ENCODE measurements at places on chromosomes 2 and 18.
A peak's percentile ranks its signal among the peaks of the same experiment; 100 is the strongest.

DNA sequence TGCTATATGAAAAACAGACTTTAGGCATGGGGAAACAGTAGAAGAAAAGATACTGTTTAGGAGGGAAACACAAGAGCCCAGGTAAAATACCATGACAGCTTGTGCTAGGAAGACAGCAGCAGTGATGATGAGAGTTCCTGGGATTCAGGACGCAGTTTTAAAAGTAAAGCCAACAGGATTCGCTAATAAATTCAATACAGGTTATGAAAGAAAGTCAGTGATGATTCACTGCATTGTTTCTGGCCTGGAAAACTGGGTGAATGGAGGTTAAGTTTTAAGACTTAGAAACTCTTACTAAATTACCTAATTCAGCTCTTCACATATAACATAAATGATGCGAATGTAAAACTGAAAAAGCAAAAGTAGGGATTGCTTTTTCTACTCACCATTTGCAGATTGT is 27.9 kb upstream of the RNU4ATAC start:
- no peak for DNase-seq

DNA sequence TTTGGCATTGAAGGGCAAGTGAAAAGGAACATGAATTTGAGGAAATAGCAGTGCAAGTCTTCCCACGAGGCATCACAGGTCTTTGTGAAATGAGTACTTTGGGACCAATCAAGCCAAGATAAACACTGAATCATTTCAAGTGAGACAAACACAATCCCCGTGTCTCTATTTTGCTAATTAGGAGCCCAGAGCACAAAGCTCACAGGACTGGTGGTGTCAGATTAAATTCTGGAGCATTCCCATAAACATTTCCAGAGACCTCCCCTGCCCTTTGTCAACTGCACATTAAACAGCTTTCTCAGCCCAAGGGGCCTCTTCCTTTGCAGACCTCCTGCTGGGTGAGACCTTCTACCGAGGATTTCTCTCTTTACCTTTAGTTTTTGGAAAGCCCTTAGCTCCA is 50.7 kb downstream of the DAPL1 start:
- DNase-seq: peak; percentile 28

DNA sequence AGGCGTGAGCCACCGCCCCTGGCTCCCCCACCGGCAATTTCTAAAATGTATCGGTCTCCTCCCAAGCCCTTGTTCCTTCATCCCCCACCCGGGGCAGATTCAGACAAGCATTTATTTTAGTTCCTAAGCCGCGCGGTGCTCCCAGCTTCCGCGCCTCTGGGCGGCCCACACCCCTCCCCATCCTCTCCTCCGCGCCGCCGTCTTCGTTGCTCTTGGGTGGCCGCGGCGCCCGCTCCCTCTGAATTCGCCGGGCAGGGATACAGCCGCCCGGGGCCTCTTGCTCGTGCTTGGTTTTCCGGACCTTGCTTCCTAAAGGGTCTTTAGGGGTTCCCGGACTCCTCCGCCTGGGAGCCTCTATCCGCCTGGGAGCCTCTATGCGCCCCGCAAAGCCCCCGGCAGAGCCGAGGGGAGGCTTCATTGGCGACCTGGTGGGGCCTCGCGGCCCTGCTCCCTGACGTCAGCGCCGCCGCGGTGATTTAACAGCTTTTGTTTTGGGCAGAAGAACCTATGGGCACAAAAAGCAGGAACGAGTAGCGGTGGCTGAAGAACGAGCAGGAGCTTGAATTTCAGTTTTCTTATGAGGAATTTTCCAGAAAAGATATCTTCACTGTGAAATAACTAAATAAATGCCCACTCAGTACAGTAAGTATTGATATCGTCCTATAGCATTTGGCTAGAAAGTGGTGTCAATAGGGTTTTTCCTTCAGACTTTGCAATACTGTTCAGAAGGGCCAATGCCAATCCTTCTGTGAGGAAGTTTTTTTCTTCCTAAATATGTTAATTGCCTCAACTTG is 37.3 kb downstream of the PRKRA start:
- no peak for DNase-seq

DNA sequence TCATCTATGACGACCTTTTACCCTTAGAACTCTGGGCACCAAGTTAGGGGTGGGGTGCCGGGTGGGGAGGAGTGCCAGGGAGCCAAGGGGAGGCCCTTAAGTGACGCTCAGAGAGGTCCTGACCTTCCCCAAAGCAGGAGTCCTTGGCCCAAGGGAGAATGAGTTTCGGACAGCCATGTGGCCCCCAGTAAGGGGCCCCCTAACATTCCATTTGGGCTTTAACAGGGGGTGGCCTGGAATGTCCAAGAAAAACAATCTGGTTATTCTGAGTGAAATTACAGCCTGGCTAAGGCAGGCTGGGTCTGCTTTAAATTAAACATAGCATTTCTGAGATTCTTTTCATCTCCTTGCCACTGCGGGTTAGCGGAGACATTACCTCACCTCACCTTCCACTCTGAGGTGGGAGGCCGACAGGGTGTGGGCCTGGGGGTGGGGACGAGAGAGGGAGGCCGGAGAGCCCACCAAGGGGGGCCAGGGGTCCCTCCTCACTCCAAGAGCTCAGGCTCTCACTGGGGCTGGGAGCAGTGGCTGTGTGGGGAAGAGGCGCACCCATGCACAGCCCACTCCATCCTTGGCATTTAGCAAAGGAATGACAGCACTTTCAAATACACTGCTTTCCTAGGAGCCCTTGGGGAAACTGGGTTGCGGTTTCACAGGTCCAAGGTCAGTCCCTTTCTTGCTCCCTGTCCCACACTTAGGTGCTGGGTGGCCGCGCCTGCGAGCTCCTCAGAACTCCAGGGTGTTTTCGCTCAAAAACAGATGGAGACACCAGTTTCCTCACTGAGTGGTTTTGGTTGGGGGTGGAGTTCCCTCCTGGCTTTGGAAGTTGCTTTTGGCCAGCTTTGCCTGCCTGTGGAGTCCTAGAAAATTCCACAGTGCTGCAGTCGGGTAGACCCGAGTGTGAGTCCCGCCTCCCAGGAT is 107.4 kb downstream of the POLR1A start:
- peak; percentile 69 for DNase-seq

GRCh38 chr2:156695595-156695994 is 259.4 kb downstream of the GPD2 start:
- DNase-seq: no peak

GRCh38 chr2:9752441-9753275 is 90.6 kb upstream of the TAF1B start:
- no peak for DNase-seq

- no peak for DNase-seq
These were observed 12.5 kb upstream of the INPP5D start for GRCh38 chr2:233047667-233048066.

DNA sequence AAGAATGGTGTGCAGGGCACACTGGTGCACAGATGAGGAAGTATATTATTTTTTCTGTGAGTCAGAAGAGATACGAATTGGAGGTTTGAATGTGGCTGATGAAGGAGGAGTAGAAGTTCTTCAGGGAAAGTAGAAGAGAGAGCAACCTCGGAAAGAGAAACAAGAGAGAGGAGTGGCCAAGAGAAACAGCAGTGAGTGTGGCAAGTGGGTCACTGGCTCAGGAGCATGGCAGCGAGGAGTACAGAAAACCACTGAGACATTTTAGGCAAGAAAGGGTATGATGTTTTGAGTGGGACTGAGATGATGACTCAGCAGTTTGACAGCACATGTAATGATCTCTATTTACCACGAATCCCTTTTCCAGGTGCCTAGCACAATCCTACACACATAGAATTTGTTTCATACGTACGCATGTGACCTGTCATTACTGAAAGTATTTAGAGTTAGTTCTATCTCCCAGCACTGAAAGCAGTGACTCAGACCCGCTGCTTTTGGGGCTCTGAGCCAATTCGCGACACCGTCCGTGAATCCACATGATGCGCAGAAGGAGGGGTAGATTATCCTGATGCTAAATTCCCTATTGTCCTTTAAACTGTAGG is 915.4 kb downstream of the DCDC2C start:
- DNase-seq: no peak

GRCh38 chr18:79571211-79572092 is 108.2 kb upstream of the CTDP1 start:
- DNase-seq: no peak

GRCh38 chr2:9547262-9547991 is 8.2 kb downstream of the ADAM17 start:
- DNase-seq: peak; percentile 49

DNA sequence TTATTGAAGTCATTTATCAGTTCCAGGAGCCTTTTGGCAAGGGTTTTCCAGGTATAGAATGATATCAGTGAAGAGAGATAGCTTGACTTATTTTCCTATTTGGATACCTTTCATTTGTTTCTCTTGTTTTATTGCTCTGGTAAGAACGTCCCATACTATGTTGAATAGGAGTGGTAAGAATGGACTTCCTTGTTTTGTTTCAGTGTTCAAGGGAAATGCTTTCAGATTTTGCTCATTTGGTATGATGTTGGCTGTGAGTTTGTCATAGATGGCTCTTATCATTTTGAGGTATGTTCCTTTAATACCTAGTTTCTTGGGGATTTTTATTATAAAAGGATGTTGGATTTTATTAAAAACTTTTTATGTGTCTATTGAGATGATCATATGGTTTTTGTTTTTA is 87.1 kb upstream of the EPAS1 start:
- DNase-seq: no peak

Data from GM04503 (cell line).